ENCODE measurements at places on chromosomes 6 and 20. TPM values are rescaled to one million over a fixed set of nuclear protein-coding genes. Genes with fewer than 3 reads are reported as not detected.

DNA sequence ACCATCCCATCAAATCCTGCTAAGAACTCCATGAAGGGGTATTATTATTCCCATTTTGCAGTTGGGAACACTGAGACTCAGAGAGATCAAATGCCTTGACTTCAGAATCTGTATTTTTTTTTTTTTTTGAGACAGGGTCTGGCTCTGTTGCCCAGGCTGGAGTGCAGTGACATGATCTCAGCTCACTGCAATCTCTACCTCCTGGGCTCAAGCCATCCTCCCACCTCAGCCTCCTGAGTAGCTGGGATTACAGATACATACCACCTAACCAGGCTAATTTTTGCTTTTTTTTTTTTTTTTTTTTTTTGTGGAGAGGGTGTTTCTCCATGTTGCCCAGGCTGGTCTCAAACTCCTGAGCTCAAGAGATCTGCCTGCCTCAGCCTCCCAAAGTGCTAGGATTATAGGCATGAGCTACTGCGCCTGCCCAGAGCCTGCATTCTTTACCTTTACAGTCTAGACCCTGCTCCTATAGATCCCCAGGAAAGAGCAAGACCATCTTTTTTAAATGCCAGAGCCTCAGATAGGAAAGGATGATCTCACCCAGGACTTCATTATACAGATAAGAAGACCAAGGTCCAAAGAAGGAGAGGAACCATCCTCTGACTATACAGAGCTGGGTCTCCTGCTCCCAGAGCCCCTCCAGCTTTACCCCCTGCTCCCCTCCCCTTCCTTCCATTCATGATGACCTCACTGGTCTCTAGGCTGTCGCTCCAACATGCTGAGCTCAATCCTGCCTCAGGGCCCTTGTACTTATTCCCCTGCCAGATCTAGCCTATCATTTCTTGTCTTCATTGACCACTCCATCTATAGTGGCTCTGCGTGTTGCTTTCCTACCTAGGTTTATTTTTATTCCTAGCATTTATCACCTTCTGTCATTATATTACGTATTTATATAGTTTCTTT lies 138.6 kb downstream of the CEBPB start:
- no peak for DNase-seq

GRCh38 chr6:6932341-6932740 lies 175.4 kb upstream of the RREB1 start:
- DNase-seq, result no peak

GRCh38 chr20:23407781-23408464 lies 13.4 kb downstream of the NAPB start:
- DNase-seq, result no peak

Gene SYNDIG1
- not detected for total RNA-seq

- DNase-seq, result no peak
Measured at GRCh38 chr20:56828402-56828801, 199.3 kb downstream of the TFAP2C start.

GRCh38 chr20:58595167-58595566 lies 55.9 kb upstream of the STX16 start:
- no peak for DNase-seq

DNA sequence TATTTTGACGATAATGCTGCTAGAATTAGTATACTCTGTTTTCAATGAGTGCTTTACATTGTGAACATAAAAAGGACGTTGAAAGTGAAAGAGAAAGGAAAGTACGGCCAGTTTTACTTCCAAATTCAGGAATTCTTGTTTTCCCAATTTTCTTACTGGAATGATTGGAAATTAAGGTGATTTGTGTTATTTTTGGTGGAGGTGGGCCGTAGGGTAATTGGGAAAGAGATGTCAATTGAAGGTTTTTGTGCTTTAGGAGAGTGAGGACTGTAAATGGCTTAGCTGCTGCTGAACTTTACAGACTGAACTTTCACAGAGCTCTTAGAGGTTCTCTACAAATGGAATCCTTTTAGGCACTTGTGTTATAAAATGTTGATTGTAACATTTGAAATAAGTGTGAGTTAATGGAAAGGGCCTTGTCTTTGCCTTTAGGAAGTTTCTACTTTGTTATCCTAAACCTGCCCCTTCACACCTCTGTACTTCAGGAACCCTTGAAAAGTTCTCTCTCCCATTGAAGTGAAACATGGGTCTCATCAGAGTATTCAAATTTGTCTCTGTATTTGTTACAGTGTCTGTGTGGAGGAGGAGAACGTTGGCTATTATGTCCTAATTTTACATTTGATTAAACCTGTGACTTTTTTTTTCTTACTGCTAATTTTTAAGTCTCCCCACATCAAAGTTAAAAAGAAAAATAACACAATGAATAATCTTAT lies 256.4 kb downstream of the ARID1B start:
- peak; percentile 20 for DNase-seq

Gene SPATA25
- 0.51 TPM for total RNA-seq

GRCh38 chr6:116332096-116332495 lies 38.7 kb upstream of the DSE start:
- DNase-seq, result no peak

GRCh38 chr20:36574366-36575135 lies 1.2 kb downstream of the TGIF2 start:
- peak; percentile 69 for DNase-seq

GRCh38 chr6:85971238-85971637 lies 328.6 kb upstream of the SYNCRIP start:
- no peak for DNase-seq

DNA sequence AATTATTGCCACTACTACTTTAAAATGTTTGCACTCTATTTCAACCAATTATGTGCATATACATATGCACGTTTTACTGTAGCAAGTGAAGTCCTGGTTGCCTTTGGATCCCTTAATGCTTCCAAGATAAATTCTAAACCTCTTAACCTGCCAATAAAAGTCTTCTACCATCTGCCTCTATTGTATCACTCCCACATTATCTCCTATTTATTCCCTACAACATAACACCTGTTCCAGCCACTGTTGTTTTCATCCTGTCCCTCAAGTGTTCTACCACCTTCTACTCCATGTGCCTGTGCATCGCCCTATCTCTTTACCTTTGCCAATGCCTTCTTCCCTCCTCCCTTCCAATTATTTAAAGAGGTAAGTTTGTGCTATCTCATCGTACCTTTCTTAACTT lies 499.0 kb upstream of the RNF217 start:
- no peak for DNase-seq

- DNase-seq, result no peak
Measured at GRCh38 chr20:62738025-62738881, 29.6 kb downstream of the NTSR1 start.

GRCh38 chr6:149458806-149459205 lies 26.0 kb downstream of the ZC3H12D start:
- no peak for DNase-seq

DNA sequence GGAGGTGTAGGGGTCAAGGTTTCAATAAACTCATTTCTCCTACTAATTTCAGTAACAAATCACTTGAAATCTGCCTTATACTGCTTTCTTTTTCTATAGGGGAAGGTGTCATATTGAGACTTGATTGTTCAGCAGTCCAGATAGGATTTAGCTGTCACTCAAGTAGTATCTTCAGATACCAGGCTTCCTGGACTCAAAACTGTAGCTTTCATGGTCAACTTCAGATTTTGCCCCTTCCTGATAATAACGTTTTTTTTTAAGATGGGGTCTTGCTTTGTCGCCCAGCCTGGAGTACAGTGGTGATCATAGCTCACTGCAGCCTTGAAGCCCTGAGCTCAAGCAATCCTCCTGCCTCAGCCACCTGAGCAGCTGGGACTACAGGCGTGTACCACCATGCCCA lies 77.8 kb downstream of the JAG1 start:
- no peak for DNase-seq

DNA sequence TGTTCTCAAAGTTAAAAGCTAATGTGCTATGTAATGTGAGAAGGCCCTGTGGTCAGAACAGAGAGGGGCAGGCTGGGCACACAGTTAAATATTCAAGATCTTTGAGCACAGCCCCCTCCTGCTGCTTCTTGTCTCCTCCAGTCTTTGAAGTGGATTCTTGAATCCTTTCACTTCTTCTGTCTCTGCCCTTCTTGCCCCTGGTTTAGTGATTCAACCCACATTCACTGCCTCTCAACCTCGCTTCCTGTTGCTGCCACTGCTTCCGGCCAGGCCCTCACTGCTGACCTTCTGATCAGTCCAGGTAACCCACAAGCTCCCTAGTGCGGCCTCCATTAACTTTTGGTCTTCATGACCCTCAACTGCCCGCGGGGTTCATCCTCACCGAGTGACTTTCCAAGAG lies 417.3 kb upstream of the NOX3 start:
- DNase-seq, result no peak

- peak; percentile 90 for DNase-seq
Measured at GRCh38 chr6:145670311-145670710, 65.0 kb downstream of the EPM2A start.

DNA sequence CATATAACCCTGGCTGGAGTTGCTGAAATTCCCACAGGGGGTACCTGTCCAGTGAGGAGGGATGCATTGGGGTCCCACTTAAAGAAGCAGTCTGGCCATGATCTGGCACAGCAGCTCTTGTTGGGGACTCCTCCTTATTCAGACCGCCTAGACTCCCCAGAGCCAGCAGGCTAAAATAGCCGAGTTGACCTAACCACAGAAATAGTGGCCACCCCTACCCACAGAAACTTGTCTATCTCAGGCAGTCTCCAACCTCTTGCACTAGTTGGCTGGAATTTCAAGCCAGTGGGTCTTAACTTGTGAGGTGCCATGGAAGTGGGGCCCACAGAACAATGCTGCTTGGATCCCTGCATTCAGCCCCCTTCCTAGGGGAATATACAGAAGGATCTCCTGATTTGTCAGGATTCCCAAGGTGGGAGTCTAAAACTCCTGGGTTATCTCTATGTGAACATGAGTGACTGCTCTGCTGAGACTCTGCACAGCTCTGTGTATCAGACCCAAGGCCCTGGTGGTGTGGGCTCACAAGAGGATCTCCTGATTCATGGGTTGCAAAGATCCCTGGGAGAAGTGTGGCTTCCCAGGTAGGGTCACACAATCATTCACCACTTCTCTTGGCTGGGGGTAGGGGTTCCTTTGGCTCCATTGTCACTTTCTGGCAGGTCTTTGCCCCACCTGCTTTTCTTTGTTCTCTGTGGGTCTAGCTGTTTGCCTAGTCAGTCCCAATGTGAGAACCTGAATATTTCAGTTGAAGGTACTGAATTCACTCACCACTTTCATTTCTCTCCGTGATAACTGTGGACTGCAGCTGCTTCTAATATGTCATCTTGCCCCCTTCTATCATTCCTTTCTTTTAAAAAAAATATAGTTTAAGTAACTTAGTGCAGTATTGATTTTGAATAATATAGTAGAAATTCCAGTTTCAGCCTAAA lies 65.5 kb upstream of the CLVS2 start:
- no peak for DNase-seq

Gene PNPLA1
- not detected for total RNA-seq

Gene SYTL3
- 0.51 TPM for total RNA-seq

- DNase-seq, result no peak
Measured at GRCh38 chr6:70738028-70738427, 70.3 kb downstream of the SMAP1 start.

GRCh38 chr6:38339914-38340313 lies 299.8 kb downstream of the BTBD9 start:
- no peak for DNase-seq

- DNase-seq, result no peak
Measured at GRCh38 chr20:22515264-22515663, 69.1 kb downstream of the FOXA2 start.

All from dermis microvascular lymphatic vessel endothelial cell (primary cell).